Stimulated activated CD4-positive, alpha-beta T cell treated with anti-CD3 and anti-CD28 coated beads, Interleukin-2, amount 100 ng/mL, for 48 hours (primary cell): ENCODE measurements at places on chromosomes 5 and 9.
A peak's percentile ranks its signal among the peaks of the same experiment; 100 is the strongest.

GRCh38 chr5:133353741-133354140 lies 258.6 kb downstream of the FSTL4 start:
- DNase-seq, result no peak

- DNase-seq, result no peak
Measured at GRCh38 chr9:22913518-22913917, 466.9 kb downstream of the DMRTA1 start.

- DNase-seq, result no peak
Measured at GRCh38 chr9:95343725-95344287, 26.3 kb upstream of the FANCC start.

DNA sequence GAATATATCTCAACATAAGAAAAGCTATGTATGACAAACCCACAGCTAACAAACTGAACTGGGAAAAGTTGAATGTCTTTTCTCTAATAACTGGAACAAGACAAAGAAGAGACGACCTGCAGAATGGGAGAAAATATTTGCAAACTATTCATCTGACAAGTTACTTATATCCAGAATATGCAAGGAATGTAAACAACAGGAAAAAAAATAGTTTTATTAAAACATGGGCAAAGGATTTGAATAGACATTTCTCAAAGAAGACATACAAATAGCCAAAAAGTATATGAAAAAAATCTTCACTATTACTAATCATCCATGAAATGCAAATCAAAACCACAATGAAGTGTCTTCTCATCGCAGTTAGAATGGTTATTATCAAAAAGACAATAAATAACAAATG lies 181.7 kb upstream of the TLX3 start:
- no peak for DNase-seq

DNA sequence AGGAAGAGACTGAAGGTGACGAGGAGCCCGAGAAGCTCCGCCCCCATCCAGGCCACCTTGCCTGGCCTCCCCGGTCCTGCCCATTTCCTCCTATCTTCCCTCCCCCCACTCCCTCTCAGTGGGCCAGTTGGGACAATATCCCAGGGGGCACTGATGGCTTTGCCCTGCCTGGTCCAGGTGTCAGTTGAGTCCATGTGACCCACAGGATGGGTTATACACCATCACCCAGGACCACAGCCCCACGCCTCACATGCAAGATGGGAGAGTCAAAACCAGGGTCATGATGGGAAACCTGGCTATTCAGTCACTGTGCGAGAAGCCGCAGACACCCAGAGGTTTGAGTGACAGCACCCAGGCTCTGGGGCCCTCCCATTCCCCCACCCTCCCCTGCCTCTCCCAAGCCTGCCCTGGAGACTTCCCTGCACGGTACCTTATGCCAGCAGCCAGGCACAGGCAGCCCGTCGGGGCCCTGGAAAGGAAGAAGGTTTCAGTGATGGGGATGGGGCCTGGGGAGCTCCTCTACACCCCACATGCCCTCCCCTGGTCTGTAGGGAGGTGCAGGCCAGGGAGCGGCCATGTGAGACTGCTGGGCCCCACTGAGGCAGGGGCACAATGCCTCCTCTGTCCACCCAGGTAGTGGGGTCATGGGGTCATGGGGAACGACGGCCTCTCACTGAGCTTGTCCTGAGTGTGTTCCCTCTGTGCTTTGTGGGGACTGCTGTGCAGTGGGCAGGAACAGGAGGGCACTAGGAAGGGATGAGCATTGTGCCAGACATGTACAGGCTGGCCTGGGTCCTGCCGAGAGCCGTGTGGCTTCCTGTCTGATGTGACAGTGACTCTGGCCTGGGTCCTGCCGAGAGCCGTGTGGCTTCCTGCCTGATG lies 6.3 kb upstream of the PHYKPL start:
- DNase-seq, result no peak

DNA sequence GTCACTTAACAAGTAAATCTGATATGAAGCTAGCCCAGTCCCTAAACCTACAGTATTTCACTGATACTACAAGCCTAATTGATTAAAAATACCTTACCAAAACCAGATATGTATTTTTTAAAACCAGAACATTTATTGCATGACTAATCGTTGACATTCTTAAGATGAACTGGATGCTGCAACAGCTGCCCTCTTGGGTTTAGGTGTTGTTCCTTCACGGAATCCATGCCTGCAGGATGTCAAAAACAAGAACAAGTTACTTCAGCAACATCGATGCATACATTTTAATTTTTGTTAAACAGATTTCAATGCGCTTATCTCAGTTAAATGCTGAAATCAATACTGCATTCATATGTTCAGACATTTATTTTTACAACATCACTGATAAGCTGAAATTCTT lies 2.7 kb downstream of the RPL37 start:
- DNase-seq, result no peak

DNA sequence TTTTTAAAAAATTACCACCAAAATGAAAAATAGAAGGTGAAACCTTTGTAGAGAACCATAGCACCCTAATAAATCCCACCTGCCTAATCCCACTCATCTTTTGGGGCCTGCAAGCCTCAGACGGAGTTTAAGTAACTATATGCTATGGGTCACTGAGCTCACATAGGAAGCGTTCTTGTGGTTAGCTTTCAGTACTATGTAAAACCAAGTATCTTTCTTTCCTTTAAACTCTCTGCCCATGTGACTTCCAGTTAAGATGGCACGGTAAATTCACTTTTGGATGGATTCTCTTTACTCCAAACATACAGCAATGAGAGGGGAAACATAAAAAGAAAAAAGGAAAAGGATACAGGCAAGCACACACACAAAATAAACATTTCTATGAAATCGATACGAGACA lies 50.9 kb downstream of the FANCC start:
- no peak for DNase-seq

- DNase-seq, result no peak
Measured at GRCh38 chr5:94901191-94901979, 282.9 kb downstream of the SLF1 start.

GRCh38 chr5:54944364-54944763 lies 41.0 kb downstream of the ESM1 start:
- DNase-seq, result peak; percentile 22

DNA sequence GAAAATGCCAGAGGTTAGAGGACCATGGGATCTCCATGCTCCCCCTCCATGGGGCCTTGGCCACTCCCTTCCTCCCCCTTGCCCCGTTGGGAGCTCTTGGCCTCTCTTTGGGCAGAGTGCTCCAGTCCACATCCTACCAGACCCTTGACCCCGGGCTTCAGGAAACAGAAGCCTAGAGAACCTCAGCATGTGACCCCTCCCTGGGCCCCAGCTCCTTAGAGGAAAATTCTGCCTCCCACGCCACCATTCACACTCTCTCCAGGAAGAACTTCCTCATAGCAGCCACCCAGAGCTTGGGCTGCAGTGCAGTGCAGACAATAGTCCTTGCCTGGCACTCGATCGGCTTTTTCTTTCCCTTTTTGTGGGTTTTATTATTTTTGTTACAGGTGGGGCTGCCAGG lies 6.0 kb downstream of the LHX6 start:
- DNase-seq, result no peak

GRCh38 chr9:130862217-130862616 lies 27.2 kb downstream of the ABL1 start:
- no peak for DNase-seq

GRCh38 chr9:135147474-135147805 lies 60.0 kb downstream of the OLFM1 start:
- DNase-seq, result no peak

DNA sequence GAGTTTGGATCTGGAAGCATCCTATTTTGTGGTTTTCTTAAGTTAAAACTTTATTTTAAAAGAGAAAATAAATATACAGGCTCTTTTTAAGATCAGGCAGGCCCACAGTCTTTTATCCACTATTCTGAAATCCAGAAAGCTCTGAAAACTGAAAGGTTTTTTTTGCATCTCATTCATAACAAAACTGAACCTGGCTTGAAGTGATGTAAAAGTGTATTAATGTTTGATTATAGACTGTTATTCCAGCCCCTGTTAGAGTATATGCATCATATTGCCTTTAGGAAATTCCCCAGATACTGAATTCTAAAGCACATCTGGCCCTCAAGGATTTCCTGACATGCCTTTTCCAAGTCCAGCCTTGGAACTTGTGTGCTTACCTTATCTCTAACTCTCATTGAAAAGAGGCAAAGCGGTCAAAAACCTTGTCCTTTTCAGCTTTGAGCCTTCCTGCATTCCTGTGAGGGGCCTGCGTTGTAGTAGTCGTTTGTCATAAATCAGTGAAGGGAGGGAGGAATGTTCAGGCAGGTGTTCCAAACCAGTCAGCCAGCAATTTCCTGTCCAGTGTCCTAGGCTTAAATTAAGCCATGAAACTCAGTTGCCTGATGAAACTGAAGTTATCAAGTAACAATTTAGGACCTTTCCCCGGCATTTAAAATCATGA lies 110.4 kb downstream of the TLE4 start:
- DNase-seq, result no peak

DNA sequence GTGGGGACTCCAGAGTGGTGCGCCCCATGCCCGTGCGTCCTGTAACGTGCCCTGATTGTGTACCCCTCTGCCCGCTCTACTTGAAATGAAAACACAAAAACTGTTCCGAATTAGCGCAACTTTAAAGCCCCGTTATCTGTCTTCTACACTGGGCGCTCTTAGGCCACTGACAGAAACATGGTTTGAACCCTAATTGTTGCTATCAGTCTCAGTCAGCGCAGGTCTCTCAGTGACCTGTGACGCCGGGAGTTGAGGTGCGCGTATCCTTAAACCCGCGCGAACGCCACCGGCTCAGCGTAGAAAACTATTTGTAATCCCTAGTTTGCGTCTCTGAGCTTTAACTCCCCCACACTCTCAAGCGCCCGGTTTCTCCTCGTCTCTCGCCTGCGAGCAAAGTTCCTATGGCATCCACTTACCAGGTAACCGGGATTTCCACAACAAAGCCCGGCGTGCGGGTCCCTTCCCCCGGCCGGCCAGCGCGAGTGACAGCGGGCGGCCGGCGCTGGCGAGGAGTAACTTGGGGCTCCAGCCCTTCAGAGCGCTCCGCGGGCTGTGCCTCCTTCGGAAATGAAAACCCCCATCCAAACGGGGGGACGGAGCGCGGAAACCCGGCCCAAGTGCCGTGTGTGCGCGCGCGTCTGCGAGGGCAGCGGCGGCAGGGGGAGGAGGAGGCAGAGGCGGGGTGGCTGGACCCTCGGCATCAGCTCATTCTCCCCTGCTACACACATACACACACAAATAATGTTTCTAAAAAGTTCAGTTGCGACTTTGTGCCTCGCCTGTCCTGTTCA lies 668 bp downstream of the GLIS3 start:
- no peak for DNase-seq

- no peak for DNase-seq
Measured at GRCh38 chr5:71977311-71977710, 130.0 kb upstream of the MAP1B start.

DNA sequence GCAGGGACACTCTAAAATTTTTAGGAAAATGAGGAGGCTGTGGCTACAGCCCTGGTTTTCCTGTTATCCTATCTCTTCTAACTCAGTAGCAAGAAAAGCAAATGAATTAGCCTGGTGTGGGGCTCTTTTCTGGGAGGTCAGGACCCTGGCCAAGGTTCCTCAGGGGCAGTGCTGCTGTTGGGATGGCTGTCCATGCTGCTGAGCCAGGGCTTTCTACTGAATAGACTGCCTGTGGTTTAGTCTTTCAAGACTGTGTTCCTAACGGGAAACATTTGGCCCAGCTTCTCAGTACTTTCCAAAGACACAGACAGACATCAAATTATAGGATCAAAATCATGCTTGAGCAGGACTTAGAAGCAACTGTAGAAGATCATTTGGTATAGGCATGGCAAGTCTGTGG lies 18.1 kb downstream of the TNC start:
- DNase-seq, result no peak

GRCh38 chr5:93206203-93206602 lies 374.8 kb downstream of the NR2F1-AS1 start:
- no peak for DNase-seq

DNA sequence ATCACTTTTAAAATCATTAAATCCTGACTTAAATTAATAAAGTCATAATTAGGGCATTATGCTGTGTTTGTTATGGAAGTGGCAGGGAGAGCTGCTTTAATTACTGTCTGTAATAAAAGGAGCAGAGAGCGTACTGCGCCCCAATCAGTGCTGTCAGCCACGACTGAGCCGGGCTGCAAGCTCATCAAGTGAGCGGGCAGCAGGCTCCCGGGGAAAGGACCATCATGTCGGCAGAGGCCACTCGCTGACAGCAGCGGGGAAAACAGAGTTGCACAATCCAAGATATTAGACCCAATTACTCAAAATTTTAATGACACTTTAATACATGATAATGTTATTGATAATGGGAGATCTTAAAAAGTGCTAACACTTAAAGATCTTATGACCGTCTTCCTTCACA lies 181.6 kb downstream of the AP3B1 start:
- DNase-seq, result no peak

DNA sequence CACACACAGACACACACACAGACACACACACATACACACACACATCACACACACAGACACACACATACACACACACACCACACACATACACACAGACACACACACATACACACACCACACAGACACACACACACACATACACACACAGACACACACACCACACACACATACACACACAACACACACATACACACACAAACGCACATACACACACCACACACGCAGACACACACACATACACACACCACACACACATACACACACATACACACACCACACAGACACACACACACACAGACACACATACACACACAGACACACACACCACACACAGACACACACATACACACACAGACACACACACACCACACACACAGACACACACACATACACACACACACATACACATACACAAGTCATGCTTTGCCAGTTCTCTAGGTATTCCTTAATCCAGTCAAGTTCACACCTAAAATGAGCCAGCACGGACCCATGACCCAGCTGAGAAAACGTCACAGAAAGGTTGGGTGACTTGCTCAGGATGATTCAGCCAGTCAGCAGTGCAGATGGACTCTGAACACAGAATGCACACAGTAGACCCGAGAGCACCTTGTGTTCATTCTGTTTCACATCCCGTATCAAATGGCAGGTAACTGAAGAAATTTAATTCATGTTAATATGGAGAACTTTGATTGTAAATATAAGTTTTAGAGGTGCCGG lies 746.4 kb downstream of the MTRR start:
- no peak for DNase-seq

DNA sequence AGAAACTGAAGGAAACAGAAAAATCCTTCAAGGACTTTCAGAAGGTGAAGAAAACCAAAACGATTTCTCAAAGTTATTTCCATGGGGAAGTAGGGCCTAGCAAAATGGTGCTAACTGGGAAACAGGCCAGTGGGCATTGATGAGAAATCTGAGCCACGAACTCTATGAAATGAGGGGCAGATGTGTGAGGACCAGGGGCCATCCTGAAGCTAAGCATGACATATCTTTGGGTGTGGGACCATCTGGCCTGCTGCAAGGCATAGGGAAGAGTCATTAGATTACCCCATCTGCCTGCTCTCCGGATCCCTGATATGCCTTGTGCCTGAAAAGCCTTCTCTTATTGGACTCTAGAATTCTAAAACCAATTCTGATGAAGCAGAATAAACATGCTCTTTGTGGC lies 143.8 kb downstream of the PALM2AKAP2 start:
- no peak for DNase-seq
